ENCODE measurements at places on chromosomes 2 and 18.

DNA sequence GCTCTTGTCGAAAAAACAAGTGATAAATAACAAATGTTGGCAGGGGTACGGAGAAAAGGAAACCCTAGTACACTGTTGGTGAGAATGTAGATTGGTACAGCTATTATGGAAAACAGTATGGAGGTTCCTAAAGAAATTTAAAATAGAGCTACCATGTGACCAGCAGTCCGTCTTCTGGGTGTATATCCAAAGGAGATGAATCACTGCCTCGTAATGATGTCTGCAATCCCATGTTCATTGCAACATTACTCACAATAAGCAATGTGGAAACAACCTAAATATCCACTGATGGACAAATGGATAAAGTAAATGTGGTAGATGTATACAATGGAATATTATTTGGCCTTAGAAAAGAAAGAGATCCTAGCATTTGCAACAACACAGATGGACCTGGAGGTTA lies 50.6 kb downstream of the SLC16A14 start:
- DNase-seq, result no peak

GRCh38 chr2:224217962-224218347 lies 178.9 kb upstream of the SERPINE2 start:
- no peak for DNase-seq

GRCh38 chr18:58859907-58860306 lies 4.8 kb upstream of the ZNF532 start:
- DNase-seq, result peak; percentile 85

GRCh38 chr2:29000481-29000880 lies 19.4 kb downstream of the TOGARAM2 start:
- DNase-seq, result no peak

- no peak for DNase-seq
Measured at GRCh38 chr2:59080451-59081181, 839.5 kb upstream of the FANCL start.

GRCh38 chr2:126990200-126990599 lies 91.5 kb downstream of the TEX51 start:
- no peak for DNase-seq

DNA sequence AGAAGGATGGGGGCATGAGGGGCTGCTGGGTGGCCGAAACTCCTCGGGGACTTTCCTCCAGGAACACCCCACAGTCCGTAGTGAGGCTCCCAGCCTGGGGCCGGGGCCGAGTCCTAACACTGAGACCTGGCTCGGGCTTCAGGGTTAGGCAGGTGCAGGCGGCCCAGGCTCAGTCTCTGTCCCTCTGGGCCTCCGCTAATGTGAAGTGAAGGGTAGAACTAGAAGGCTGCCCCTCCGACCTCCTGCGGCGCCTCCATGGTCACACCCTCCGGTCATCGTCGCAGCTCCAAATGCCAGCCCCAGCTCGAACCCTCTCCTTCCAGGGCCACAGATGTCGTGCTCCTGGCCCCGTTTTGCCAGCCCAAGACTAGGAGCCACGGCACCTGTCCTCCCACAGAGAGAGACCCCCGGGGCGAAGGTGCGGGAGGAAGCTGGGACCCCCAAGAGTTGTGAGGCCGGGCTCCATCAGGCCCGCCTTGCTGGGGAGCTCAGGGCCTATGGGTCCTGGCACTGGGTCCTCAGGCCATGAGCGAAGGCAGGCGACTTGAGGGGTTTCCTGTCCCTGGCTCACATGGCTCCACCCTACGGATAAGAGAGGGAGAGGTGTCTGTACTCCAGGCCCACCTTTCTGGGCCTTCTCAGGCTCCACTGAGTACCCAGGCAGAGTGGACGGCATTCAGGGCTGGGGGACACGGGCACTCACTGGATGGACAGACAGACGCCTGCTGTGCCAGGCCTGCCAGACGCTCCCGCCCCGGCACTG lies 797 bp downstream of the ANO7 start:
- DNase-seq, result no peak
